Stimulated activated CD8-positive, alpha-beta memory T cell treated with anti-CD3 and anti-CD28 coated beads, Interleukin-15, amount 100 ng/mL, for 48 hours (primary cell): ENCODE measurements at places on chromosomes 5 and 9.

GRCh38 chr5:40033009-40033408, 608.2 kb upstream of the DAB2 start:
- no peak for DNase-seq

- DNase-seq: no peak
Measured at GRCh38 chr9:83271665-83272071, 208.7 kb upstream of the RASEF start.

GRCh38 chr5:69432412-69433206, 17.7 kb downstream of the MARVELD2 start:
- DNase-seq: no peak

DNA sequence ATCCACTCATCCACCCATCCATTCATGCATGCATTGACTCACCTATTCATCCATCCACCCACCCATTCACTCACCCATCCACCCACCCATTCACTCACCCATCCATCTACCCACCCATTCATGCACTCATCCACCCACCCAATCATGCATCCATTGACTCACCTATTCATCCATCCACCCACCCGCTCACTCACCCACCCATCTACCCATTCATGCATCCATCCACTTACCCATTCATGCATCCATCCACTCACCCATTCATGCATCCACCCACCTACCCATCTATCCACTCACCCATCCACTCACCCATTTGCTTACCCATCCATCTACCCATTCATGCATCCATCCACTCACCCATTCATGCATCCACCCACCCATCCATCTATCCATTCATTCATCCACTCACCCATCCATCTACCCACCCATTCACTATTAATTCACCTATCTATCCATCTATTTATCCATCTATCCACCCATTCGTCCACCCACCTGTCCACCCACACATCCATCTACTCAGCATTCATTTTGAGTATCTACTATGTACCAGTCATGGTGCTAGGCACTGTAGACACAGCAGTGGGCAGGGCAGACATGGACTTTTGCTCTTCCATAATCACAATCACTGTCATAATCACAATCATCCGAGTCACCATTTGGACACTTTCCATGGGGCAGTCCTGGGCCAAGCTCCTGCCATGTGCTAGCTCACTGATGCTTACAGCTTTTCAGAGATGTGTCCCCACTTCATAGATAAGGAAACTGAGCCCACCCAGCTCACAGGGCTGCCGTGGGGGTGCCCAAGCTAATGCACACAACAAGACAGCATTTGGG, 34.4 kb downstream of the HMCN2 start:
- DNase-seq: no peak

DNA sequence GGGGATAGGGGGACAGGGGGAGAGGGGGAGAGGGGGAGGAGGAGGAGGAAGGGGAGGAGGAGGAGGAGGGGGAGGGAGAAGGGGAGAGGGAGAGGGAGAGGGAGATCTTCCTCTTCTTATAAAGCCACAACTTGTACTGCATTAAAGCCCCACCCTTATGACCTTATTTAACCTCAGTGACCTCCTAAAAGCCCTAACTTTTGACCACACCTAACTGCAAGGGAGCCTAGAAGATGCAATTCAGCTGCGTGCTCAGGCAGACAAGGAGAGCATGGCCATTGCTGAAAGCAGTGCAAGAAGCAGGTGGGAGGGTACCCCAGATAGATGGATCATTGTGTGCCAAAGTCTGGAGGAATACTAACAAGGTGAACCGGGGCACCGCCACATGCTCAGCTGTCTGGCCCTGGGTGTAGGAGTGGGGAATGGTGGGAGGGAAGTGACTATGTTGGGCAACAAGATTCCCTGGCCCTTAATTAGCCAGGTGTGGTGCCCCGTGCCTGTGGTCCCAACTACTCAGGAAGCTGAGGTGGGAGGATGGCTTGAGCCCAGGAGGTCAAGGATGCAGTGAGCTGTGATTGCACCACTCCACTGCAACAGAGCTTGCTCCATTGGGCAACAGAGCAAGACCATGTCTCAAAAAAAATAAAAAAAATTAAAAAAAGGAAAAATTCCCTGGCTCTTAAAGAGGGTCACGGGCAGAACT, 125.4 kb upstream of the BOD1 start:
- DNase-seq: no peak

GRCh38 chr5:150619359-150620230, 20.9 kb upstream of the SYNPO start:
- no peak for DNase-seq

- DNase-seq: no peak
Measured at GRCh38 chr5:159051421-159052282, 48.1 kb downstream of the EBF1 start.

GRCh38 chr9:89484475-89485404, 13.2 kb downstream of the SEMA4D start:
- DNase-seq: no peak

DNA sequence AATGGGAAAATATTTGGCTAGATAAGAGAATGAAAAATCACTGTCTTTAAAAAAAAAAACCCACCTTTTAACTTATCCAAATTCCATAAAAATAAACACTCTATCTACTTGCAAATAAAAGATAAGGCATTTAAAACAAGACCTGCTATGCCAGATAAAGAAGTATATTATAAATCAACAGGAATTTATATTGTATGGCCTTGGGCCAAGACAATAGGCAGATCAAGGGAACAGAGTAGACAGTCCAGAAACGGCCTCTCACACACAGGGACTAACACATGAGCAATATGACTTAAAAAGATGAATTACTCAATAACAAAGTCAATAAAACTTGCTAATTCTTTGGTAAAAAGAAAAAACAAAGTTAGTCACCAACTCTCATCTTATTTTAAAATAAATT, 34.7 kb upstream of the ICE1 start:
- DNase-seq: no peak

DNA sequence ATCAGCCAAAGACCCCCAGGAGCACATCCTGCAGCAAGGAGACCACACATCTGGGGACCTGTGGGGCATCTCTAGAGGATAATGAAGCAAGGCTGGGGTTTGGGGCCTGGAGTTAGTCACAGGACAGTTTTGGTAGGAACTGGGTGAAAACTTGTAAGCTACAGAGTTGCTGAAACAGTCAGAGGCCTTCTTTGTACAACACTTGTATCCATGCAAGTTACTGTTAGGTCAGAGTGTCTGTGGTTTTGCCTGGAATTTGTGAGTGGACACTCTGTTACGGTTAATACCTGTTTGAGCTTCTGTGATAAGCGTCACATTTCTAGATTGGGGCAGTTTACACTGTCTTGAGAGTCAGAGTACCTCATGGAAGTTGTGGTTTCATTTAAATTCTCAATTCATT, 22.6 kb upstream of the ASPN start:
- no peak for DNase-seq

DNA sequence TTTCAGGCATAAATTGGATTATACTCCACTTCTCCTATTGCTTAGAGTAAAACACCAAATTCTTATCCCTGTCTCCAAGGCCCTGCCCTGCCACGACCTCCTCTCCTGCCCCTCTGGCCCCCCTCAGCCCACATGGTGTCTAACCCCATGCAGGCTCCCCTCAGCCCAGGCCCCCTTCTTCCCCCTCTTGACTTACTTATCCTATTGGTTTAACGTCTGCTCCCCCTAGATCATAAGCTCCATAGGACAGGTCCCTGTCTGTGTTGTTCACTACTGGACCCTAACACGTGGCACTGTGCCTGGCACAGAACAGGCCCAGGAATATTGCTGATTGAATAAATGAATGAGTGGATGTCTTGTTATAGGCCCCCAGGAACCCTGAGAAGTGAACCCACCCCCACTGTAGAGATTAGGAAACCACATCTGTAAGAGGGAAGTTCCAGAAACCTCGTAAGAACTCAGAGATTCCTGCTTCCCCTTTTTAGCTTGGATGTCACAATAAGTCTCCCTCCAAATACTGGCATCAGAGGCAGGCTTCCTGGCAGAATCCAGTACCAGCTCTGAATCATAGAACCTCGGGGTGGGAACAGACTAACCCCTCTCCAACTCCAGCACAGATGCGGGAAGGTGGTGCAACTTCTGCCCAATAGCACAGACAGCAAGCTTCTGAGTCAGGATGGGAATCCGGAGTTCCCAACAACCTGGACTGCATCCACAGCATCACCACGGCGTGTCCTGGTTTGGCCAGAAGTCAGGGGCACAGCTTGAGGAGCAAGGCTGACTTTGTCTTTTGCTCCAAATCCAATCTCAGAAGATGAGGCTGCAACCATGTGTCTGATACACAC, 31.5 kb downstream of the HRH2 start:
- DNase-seq: no peak

- DNase-seq: peak; percentile 68
Measured at GRCh38 chr5:180090098-180090768, 18.7 kb upstream of the RNF130 start.

DNA sequence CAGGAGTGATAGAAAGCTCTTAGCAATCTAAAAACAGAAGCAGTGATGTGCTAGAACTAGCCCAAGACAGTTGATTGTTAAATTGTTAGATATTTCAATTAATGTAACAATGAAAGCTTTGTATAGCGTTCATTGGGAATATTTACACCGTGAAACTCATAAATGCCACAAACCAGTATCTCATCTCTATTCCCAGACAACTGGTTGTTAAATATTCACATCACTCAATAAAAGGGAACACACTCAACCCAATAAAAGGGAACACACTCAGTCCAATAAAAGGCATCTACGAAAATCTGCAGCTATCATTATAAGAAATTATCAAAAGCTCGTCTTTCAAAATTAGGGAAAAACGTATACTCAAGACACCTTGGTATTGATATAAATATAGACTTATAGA, 270.9 kb downstream of the CYLC2 start:
- no peak for DNase-seq

DNA sequence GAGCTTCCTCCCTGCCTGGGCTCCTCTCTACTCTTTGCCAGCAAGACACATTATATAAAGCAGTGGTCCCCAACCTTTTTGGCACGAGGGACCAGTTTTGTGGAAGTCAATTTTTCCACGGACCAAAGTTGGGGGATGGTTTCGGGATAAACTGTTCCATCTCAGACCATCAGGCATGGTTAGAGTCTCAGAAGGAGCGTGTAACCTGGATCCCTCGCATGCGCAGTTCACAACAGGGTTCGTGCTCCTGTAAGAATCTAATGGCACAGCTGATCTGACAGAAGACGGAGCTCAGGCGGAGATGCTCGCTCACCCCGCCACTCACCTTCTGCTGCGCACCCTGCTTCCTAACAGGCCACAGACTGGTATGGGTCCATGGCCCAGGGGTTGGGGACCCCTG, 142.8 kb downstream of the LIFR start:
- DNase-seq: no peak

DNA sequence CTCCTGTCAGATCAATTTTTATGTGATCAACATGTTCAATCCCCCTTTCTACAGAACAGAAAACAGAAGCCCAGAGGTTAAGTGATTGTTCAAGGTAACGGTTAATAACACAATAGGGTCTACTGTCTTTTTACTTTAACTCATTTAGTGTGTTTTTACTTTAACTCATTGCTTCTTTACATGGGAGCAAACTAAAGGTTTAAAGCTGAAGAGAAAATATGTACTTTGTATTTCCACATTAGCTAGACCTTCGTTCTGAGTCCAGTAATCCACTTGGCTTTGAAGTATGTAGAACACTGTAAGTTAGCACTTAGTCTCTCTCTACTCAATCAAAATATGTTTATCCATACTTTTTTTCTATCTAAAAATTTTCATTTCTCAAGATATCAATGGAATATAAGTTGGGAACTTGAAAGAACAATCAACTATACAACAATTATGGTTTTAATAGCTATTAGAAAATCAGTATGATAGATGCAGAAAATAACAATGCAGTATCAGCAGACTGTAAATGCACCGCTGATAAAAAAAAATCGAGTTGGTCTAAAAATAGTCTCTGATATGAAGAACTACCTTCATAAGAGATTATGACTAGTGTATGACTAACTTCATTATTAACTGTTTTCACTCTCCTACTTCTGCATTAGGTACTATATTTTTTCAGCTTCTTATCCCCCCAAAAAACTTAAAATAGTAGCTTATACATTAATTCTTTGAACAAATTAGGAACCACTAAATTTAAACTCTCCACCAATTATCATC, 20.6 kb downstream of the PGGT1B start:
- DNase-seq: no peak

DNA sequence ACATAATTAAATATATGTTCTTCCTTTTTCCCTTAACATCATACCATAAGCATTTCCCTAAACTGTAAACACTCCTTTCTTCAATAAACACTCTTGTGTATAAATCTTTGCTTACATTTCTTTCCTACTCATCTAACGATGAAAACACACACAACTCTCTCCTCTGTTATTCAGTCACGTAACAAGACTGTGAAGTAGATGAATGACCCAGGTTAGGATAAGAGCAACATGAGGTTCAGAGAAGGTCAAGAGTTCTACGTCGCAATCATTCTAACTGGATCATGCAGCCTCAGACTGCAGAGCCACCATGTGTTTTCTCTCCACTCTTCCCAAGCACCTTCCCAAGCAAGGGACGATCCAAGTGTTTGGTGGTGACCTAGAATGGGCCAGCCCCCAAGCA, 70.5 kb upstream of the SPTLC1 start:
- no peak for DNase-seq

DNA sequence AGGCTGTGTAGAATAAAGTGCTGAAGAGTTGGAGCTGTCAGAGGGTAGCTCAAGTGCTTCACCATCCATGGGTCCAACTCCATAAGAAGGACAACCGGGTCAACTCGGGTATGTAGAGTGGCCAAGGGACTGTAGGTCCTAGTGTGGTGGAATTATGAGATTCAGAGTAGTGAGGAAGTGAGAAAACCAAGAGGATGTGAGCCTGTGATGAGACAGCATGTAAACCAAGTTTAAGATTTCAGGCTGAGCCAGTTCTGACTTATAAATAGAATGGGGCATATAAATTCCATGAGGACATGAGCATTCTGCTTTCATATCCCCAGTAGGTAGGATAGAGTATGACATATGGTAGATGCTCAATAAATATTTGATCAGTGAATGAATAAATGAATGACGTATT, 96.3 kb downstream of the CFAP95 start:
- DNase-seq: no peak

DNA sequence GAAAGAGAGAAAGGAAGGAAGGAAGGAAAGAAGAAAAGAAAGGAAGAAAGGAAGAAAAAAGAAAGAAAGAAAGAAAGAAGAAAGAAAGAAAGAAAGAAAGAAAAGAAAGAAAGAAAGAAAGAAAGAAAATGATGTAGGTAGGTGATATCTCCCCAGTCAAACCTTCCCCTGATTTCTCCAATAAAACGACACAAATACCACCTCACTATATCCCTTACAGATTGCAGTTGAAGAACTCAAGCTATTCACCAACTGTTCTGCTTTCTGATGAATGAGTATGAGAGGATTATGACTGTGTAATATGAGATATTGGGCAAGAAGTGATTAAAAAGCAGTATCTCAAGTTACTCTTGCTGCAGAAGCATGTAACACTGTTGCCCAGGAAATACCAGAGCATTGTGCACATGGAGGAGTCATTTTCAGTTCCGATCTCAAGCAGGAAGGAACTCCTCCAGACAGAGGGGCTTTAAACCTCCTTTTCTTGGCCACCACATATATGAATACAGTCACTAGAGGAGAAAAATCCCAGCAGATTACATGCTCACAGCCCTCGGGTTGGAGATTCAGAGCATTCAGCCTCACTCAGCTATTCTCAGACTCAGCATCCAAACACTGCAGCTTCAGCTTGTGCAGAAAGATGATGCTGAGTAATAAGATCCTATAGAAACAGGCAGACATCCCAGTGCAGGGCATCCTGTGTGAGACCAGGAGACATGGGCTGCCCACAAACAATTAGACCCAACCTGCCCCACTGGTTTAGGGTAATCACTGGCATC, 61.4 kb downstream of the UGCG start:
- DNase-seq: no peak

GRCh38 chr9:136848393-136849037, 694 bp upstream of the PHPT1 start:
- no peak for DNase-seq
